Stimulated activated CD8-positive, alpha-beta memory T cell treated with anti-CD3 and anti-CD28 coated beads, Interleukin-7, amount 100 ng/mL, for 1 hour (primary cell): ENCODE measurements at places on chromosomes 7 and 10.

DNA sequence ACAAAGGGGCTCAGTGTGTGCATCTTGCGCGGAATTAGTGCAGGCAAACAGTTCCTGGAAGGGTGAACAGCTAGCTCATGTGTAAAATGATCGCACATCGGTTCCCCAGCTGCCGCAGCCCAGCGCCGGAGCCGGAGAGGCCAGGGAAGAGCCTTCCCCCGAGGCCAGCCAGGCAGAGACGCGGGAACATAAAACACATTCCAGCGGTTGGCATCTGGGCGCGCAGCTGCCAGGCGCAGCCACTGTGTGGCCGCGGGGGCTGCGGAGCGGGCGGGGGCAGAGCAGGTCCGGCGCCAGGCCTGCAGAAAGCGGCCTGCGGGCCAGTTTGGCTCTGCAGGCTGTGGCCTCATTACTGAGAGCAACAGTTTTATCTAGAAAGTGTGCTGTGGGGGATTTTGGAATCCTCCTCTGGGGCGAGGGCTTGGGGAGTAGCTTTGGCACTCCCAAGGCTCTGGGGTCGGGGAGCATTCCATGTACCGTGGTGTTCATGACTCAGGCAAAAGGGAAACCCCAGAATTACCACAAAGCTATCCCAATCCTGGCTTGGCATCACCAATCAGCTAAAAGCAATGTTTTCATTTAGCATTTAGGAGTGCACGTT, 74.3 kb downstream of the SAMD9 start:
- DNase-seq = no peak

- no peak for DNase-seq
Observed at GRCh38 chr7:133904776-133905175, 222.4 kb upstream of the LRGUK start.

- no peak for DNase-seq
Observed at GRCh38 chr10:117552156-117552631, 9.6 kb downstream of the EMX2 start.

GRCh38 chr10:77770081-77770867, 132.7 kb upstream of the KCNMA1 start:
- no peak for DNase-seq

DNA sequence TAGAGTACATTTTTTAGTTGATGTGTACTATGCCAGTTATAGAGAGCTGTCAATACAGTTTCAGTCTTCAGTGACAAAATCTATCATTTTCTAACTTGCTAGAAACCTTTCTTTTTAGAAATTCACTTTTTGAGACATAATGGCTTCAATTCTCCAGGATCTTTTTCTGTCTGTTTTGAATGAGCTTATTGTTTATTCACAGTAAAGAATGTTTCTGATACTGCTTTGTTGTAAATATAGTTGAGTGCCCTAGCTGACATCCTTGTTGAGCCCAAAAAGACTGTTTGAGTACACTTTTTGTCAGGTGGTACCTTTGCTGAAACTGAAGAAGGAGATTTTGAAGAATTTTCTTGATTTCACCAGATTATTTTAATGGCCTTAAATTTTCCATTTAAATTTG, 139.9 kb downstream of the PPP1R9A start:
- no peak for DNase-seq

GRCh38 chr7:50400114-50400513, 50.0 kb downstream of the FIGNL1 start:
- no peak for DNase-seq

- DNase-seq = no peak
Observed at GRCh38 chr7:106372126-106372525, 87.3 kb upstream of the NAMPT start.

DNA sequence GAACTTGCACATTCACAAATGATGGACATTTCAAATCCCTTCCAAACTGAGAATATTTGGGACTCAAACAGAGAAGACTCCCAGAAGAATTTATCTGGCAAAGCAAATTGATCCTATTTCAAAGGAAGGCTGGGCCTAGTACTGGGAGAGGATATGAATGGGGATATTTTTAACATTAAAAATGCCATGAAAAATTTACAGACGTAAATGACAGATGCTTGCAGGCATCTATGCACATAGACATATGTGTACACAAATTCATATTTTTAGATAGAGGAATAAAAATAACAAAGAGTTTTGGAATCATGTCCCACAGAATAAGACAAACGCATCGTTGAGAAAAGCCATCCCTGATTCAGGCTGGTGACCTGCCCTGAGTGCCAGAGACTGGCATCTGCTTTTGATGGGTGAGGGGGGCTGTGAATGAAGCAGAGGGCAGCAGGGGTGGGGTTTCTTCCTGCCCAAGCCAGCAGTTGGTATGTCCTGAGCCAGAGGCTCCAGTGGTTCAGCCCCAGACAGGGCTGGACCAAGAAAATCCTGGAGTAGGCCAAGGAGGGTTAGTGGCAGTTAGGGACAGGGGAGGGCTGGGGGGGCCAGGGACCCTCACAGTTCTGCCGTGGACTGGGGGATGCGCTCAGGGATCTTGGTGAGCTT, 138.5 kb downstream of the SLIT1 start:
- no peak for DNase-seq

DNA sequence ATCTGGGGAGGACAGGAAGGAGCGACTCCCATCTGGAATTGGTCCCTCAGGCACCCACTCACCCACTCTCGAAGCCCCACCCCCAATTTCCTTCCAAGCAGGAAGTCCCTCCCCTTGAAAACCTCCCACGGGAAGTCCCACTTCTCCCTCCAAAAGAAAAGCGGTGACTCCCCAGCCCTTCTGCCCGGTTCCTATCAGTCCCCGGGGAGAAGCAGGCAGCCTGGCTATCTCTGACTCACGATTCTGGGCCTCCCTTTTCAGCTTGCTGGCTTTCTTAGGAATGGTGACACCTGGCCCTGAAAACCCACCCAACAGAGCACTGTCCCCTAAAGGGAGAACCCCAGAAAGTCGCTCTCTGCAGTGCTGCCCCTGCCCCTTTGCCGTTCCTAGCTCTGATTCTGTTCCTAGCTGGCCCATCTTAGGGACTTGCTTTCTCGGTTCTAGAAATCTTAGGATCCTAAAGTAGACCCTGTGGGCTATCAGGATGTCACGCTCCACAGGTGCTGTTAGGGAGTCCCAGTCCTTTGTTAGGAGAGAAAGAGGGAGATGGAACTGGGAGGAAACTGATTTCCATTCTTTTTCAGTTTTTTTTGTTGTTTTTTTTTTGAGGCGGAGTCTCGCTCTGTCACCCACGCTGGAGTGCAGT, 6.0 kb downstream of the TSC22D4 start:
- no peak for DNase-seq

GRCh38 chr7:46126675-46127300, 205.7 kb upstream of the IGFBP3 start:
- no peak for DNase-seq

DNA sequence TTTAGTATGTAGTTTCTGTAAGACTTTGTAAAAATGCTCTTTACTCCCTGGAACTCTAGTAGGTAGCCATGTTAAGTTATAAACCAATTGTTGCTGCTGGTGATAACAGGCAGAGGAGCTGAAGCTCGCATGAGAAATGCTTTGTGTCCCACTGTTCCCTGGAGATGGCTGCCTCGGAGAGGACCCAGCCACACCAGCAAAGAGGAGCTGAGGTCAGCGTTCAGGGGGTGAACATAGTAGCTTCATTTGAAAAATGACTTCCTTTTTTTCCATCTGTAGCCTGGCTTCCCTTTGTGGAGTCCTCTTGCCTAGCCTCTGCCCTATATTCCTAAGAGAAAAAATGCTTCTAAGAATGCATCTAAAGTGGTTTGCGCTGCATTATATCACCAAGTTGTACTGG, 20.3 kb downstream of the CELF2 start:
- no peak for DNase-seq

GRCh38 chr10:33524966-33525365, 190.5 kb upstream of the NRP1 start:
- no peak for DNase-seq

DNA sequence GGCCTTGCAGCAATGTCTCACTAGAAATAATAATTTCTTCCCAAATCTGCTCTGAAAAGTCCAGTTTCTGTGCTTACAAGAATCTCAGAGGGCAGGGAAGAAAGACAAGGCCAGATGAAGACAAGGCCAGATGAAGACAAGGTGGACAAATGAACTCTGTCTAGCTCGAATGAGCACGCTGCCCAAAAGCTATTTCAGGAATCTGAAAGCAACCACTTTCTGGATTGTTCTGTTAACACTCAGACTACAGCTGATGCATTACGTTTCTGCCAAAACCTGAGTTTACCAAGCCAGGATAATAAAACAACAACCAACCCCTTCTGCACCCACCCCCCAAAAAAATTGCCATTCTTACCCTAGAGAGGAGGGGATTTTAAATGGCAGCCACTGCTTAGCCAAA, 1073.6 kb downstream of the SORCS3 start:
- DNase-seq = no peak

DNA sequence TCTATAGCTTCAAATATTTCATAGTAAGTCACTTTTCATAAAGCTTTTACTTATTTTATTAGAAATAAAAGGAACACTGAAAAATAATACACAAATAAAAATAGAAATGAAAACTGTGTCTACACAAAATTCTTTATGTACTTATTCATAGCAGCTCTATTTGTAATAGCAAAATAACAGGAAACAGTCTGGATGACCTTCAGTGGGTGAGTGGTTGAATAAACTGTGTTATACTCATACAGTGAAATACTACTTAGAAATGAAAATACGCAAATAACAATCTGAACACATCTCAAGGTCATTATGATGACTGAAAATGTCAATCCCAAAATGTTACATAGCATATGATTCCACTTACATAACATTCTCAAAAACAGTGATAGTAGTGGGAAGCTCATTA, 138.7 kb upstream of the PCLO start:
- no peak for DNase-seq

- DNase-seq = no peak
Observed at GRCh38 chr7:31110331-31111108, 58.4 kb downstream of the ADCYAP1R1 start.

DNA sequence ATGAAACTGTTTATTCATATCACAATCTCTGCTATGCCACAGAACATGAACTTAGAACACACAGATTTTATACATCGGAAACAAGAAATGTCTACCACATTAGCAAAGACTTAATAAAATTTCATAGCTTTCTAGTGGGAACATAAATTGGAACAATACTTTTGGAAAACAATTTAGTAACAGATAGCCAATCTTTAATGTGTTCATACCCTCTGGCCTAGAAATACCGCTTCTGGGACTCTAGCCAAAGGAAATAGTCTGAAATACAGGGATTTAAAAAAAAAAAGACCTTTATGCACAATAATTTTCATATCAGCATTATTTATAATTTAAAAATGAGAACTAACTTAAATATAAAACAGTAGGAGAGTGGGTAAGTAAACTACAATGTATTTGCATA, 168.5 kb downstream of the PLXNA4 start:
- DNase-seq = no peak

- DNase-seq = no peak
Observed at GRCh38 chr10:14665865-14666857, 108.5 kb downstream of the FAM107B start.

DNA sequence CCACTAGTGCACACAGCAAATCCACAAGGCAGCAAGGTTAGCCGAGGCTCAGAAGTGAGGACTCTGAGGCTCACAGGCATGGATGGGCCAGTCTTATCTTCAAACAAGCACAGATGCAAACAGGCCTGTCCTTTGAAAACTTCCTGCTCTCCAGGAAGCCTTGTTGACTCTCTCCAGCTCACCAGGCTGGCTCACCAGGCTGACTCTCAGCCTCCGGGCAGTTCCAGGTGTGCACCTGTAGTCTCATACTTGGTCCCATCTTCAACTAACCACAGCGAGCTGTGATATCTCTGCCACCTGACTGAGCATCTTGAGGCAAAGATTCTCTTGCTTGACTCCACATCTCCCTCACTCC, 173.9 kb upstream of the ZMIZ1 start:
- DNase-seq = no peak

DNA sequence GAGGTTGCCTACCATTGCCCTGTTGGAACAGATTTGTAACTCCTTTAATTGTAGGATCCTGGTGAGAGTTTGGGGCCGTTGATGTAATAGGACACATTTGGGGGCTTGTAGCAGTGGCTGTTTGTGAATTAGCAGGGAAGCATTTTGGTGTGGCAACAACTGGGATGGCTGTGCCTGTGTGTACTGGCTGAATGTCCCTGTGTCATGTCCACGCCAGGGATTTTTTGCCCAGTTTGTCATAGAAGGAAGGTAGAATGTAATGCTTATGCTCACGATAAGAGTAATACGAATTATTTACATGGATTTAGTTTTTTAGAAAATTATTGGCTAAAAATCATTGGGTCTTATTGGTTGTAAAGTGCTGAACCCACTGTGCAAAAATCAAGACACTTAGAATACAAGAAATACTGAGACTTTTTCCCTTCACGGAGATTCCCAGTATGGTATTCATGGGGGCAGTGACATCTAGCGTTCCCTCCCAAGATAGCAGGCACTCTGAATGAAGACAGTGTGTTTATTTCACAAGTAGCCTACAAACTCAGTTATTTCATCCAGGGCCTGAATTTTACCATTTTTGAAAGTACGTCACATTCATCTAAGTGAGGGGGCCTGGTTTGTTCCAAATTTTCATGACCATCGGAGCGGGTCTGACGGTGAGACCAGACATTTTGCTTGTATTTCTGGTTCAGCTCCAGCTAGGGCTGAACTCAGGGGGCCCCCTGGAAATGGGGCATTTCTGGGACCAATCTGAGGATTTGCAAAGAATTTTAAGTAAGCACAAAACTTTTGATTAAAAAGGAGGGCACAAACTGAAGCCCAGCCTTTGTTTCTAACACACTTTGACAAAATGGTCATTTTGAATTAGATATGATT, 74.7 kb downstream of the CACNB2 start:
- DNase-seq = no peak

DNA sequence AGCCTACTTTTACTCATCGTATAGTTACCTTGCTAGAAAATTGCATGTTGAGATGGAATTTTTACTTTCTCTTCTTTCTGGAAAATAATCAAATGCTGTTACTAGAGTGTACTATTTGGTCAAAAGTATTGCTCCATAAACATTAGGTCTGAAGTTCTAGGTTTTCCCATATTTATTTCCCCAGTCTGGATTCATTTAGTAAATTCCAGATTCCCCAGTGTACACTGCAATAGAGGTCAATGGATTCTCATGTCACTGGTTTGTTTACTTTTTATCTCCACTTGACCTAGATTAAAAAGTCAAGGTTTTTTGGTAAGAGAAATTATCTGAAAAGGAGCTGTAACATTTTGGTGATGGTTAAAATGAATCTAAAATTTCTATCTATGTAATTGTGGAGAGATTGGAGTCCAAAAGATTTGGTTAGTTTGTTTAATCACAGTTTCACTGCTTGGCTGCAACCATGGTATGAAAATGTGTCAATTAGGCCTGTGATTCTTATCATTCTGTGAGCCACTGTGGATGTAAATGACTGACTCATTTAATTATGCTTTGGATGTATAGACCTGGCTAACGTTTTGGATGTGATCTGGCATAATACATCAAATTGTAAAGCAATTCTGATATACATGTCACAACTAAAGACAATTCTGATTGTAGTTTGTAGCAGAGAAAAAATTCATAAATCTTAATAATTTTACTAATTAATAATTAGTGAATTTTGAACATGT, 32.7 kb upstream of the STEAP4 start:
- no peak for DNase-seq

- no peak for DNase-seq
Observed at GRCh38 chr10:123507298-123507697, 158.9 kb upstream of the GPR26 start.

- DNase-seq = no peak
Observed at GRCh38 chr10:17427201-17427600, 27.2 kb downstream of the ST8SIA6 start.

- DNase-seq = no peak
Observed at GRCh38 chr10:91589015-91589657, 43.7 kb downstream of the PPP1R3C start.

GRCh38 chr7:70580161-70580560, 551.8 kb upstream of the GALNT17 start:
- DNase-seq = no peak
